ENCODE measurements at places on chromosomes 6 and 20. TPM values are rescaled to one million over a fixed set of nuclear protein-coding genes. Genes with fewer than 3 reads are reported as not detected.
A peak's percentile ranks its signal among the peaks of the same experiment; 100 is the strongest.

FAM217A gene
- total RNA-seq: not detected

MRAP2 gene
- 5.1 TPM for total RNA-seq

NUDT3 gene
- 52.0 TPM for total RNA-seq

ENPP3 gene
- 0.64 TPM for total RNA-seq

- peaks cover 5% of the 10 kb centered on the region for H3K4me1 ChIP-seq
- H3K27me3 ChIP-seq: peaks cover 2% of the 10 kb centered on the region
- H3K27ac ChIP-seq: no peak overlapping the region
- DNase-seq: no peak
Measured at GRCh38 chr20:19978511-19979210, 38.5 kb upstream of the NAA20 start.

DNA sequence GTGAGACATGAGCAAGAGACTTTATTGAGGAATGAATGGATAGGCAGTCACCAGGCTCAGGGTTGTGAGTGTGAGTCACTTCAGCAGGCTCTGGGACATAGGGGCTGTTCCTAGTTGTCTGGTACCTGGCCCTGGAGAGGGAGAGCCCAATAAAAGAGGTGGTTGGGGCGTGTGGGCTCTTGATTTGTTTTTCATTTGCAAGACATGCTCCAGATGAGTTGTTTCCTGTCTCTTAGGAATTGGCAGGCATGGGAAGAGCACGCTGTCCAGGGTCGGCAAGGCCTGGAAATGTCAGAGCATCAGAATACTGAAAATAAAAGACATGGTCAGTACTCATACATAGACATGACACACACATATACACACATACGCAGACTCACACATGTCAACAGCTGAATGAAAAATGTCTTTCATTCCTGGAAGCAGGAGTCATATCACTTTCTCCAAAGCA, 166.3 kb upstream of the SULF2 start:
- H3K27me3 ChIP-seq: peaks cover 2% of the 10 kb centered on the region
- H3K27ac ChIP-seq: no peak overlapping the region
- no peaks in the 10 kb centered on the region for H3K36me3 ChIP-seq

DNA sequence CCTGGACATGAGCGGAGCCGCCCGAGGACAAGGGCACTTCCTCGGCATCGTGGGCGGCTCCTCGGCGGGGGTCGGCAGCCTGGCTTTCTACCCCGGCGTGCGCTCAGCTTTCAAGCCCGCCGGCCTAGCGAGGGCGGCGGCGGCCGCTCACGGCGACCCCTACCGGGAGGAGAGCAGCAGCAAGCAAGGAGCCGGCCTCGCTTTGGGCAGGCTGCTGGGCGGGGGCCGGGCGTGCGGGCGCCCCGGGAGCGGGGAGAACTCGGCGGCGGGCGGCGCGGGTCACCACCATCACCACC, 6.7 kb downstream of the PRDM13 start:
- DNase-seq: peak; percentile 82
- H3K27me3 ChIP-seq: peaks cover 29% of the 10 kb centered on the region
- peaks cover 9% of the 10 kb centered on the region for H3K4me1 ChIP-seq
- H3K4me3 ChIP-seq: no peak overlapping the region

- no peak overlapping the region for H3K4me3 ChIP-seq
- DNase-seq: no peak
- peaks cover 12% of the 10 kb centered on the region for H3K4me1 ChIP-seq
- peaks cover 3% of the 10 kb centered on the region for H3K27me3 ChIP-seq
- no peak overlapping the region for H3K27ac ChIP-seq
- H3K36me3 ChIP-seq: peaks cover 3% of the 10 kb centered on the region
Measured at GRCh38 chr6:125393449-125393858, 91.7 kb upstream of the HDDC2 start.

GRCh38 chr6:95723638-95724037, 146.3 kb downstream of the MANEA start:
- no peak overlapping the region for H3K4me3 ChIP-seq
- H3K27me3 ChIP-seq: no peaks in the 10 kb centered on the region
- no peaks in the 10 kb centered on the region for H3K36me3 ChIP-seq
- H3K27ac ChIP-seq: no peak overlapping the region

GRCh38 chr6:150576651-150577226, 22.9 kb upstream of the PLEKHG1 start:
- no peak overlapping the region for H3K27ac ChIP-seq
- no peak overlapping the region for H3K4me3 ChIP-seq
- DNase-seq: no peak

- no peak overlapping the region for H3K4me3 ChIP-seq
- no peak overlapping the region for H3K27ac ChIP-seq
- H3K4me1 ChIP-seq: peaks cover 11% of the 10 kb centered on the region
Measured at GRCh38 chr6:125596020-125596419, 153.4 kb upstream of the HEY2 start.

- H3K27me3 ChIP-seq: peaks cover 4% of the 10 kb centered on the region
- H3K36me3 ChIP-seq: no peaks in the 10 kb centered on the region
- no peak overlapping the region for H3K27ac ChIP-seq
- no peak for DNase-seq
- H3K4me1 ChIP-seq: peaks cover 27% of the 10 kb centered on the region
Measured at GRCh38 chr6:6681075-6681849, 92.7 kb downstream of the LY86 start.

- H3K27ac ChIP-seq: no peak overlapping the region
- H3K4me1 ChIP-seq: no peaks in the 10 kb centered on the region
- H3K4me3 ChIP-seq: no peak overlapping the region
- DNase-seq: no peak
- no peaks in the 10 kb centered on the region for H3K36me3 ChIP-seq
Measured at GRCh38 chr6:93105017-93105416, 314.3 kb downstream of the EPHA7 start.

DNA sequence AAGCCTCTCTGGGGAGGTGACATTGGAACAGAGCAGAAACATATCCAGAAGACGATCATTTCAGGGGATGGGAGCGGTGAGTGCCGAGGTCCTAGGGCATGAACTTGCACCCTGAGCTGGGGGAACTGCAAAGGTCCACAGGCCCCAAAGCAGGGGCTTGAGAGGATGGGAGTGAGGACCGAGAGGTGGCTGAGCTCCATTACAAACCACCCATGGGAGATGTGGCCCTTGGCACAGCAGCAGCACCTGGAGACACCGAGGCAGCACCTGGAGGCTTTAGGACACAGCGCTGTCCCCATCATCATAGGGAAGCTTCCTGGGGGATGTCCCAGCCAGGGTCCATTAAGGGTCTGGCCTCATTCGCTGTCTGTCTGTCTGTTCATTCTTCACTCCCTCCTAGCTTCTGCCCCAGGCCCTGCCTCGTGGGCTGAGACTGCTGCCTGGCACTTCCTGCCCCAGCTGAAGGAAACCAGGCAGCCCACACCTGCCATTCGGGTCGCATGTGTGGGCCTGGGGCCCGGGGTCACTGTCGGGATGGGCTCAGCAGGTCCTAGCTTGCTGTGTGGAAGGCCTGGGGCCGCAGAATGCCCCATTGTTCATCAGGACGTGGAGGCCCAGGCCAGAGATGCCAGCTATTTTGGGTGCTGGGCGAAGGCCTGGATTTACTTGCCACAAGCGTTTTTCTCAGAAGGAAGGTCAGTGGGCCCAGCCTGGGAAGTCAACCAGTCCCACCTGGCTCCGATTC, 42.8 kb upstream of the STX16 start:
- no peak for DNase-seq
- no peak overlapping the region for H3K27ac ChIP-seq
- H3K36me3 ChIP-seq: no peaks in the 10 kb centered on the region
- H3K4me1 ChIP-seq: peaks cover 3% of the 10 kb centered on the region

GRCh38 chr6:47592131-47592840, 106.1 kb upstream of the ADGRF4 start:
- H3K4me1 ChIP-seq: no peaks in the 10 kb centered on the region
- DNase-seq: no peak
- no peaks in the 10 kb centered on the region for H3K27me3 ChIP-seq
- peak overlapping the region; percentile 33 for H3K27ac ChIP-seq
- no peak overlapping the region for H3K4me3 ChIP-seq

DNA sequence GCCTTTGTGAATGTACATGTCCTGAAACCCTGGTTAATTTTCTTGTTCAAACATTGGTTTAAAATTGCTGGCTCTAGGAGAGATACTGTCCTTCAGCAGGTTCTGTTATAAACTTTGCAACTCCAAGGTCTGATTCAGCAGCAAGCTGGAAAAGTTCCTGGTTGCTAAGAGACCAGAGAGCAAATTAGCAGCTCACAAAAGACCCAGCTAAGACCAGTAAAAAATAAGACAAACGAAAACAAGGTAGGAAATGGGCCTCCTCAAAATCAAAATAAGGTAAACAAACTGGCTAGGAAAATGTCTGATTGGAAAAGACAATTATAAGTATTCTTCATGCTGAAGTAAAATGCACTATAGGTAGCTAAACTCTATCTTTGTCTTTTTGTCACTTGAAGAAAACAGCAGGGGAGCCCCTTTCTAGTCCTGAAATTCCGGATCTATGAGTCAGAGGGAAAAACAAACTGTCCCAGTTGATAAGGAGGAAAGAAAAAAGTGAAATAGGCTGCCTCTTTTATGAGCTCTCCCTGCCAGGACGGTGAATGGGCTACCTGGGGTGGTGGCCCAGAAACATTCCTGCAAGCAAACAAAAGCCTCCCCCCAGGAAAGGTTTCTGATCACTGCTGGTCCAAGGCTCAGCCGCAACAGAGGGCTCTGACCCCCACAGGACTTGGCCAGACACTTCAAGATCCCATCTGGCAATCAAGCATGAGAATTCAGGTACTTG, 41.6 kb downstream of the UNC5CL start:
- H3K27ac ChIP-seq: peak overlapping the region; percentile 100
- peaks cover 7% of the 10 kb centered on the region for H3K27me3 ChIP-seq
- peaks cover 45% of the 10 kb centered on the region for H3K4me1 ChIP-seq
- peak overlapping the region; percentile 63 for H3K4me3 ChIP-seq
- peak; percentile 28 for DNase-seq

DNA sequence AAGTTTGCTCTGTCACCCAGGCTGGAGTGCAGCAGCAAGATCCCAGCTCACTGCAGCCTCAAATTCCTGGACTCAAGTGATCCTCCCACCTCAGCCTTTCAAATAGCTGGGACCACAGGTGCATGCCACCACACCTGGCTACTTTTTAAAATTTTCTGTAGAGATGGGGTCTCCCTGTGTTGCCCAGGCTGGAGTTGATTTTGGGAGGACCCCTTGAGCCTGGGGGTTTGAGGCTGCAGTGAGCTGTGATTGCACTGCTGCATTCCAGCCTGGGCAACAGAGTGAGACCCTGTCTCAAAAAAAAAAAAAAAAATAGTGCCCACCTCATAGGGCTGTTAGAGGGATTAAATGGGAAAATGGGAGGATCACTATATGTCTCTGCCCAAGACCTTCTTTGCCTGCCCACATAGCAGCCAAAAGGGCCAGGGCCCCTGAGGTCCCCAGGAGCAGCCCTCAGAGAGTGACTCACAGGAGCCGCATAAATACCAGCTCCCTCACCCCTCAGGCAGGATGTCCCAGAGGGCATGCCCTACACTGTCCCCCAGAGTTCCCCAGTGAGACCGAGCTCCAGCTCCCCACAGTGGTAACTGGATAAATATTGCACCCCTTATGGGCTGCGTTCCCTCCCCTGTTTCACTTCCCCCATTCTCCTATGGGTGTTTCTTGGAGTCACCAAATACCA, 11.7 kb upstream of the MDGA1 start:
- H3K4me3 ChIP-seq: no peak overlapping the region
- H3K27me3 ChIP-seq: no peaks in the 10 kb centered on the region
- H3K27ac ChIP-seq: no peak overlapping the region

GRCh38 chr6:105445481-105445880, 42.6 kb upstream of the PREP start:
- no peaks in the 10 kb centered on the region for H3K36me3 ChIP-seq
- peaks cover 7% of the 10 kb centered on the region for H3K4me1 ChIP-seq
- H3K4me3 ChIP-seq: no peak overlapping the region
- H3K27me3 ChIP-seq: no peaks in the 10 kb centered on the region

All from endothelial cell (in vitro differentiated cells).